Stimulated activated CD8-positive, alpha-beta memory T cell treated with anti-CD3 and anti-CD28 coated beads, Interleukin-4, amount 100 ng/mL, for 1 hour (primary cell): ENCODE measurements at places on chromosomes 4 and X.

- DNase-seq: no peak
These were observed 33.5 kb upstream of the CYP2U1 start for GRCh38 chr4:107897823-107898222.

- DNase-seq: no peak
These were observed 5.5 kb upstream of the TMEM255A start for GRCh38 chrX:120316587-120317283.

GRCh38 chr4:40489961-40490360 lies 139.7 kb downstream of the RBM47 start:
- DNase-seq: no peak

DNA sequence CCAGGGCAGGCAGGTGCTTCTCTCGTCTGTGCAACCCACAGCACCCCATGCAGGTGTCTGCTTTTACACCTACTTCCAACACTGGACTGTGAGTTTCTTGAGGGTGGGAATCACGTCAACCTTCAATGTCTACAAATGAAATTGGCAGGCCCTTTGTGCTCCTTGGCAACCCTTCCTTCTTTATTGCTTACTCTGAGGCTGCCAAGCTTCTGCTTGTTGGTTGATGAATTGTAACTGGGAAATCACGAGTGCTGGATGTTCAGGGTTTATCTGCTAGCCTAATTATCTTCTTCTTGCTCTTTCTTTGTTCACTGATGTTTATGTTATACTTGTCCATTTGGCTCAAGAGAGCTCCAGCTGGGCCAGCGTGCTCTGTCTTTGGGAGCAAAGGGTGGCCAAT lies 2.5 kb upstream of the DGAT2L6 start:
- DNase-seq: no peak

DNA sequence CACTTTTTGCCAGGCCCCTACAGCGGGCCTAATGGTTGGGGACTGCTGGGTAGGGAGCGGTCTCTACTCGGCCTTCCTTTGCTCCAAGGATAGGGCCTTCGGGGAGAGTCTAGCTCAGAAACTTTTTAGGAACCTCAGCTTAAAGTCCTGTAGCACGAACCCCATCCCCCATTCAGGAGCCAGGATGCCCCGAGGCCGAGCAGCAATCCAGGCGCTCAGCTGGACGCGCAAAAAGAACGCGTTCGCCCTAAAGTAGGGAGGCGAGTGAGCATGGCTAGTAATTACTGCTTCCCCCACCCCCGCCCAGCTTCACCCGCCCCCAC lies 9.7 kb downstream of the POU4F2 start:
- no peak for DNase-seq

DNA sequence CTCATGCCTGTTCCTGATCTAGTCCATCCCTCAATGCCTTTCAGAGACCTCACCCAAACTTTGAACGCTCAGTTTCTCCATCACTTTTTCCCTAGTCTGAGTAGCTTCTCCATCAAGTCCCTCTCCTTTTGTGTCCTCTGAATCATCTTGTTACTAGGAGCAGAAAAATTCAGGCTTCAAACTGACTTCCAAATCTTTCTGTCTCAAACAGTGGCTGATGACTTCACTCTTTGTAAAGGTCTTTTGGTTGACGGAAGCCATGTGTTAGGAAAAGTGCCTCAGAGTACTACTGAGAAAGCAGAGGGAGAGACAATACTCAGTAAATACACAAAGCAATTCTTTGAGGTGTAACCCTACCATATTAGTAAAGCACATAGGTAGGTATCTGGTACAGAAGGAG lies 65.7 kb upstream of the CAMK2D start:
- DNase-seq: no peak

GRCh38 chr4:140242357-140243277 lies 88.6 kb upstream of the MAML3 start:
- no peak for DNase-seq

- DNase-seq: no peak
These were observed 839 bp downstream of the STK26 start for GRCh38 chrX:132023896-132024386.

DNA sequence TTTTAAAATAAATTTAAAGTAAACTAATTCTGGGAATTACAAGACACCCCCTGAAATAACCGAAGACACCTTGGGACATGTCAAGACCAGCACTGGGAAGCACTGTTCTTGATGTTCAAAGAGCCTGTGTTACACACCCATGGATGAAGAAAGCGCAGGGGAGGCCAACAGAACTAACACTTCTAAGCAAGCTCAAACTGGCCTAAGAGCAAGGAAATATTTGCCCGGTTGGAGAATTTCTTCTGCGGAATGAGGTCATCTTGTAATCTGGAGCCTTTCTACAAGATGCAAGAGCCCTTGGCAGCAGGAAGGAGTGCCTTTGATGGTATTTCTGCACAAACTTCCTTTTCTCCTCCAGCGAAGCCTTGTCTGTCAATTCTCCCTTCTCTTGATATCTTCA lies 9.3 kb upstream of the EFHC2 start:
- DNase-seq: no peak

DNA sequence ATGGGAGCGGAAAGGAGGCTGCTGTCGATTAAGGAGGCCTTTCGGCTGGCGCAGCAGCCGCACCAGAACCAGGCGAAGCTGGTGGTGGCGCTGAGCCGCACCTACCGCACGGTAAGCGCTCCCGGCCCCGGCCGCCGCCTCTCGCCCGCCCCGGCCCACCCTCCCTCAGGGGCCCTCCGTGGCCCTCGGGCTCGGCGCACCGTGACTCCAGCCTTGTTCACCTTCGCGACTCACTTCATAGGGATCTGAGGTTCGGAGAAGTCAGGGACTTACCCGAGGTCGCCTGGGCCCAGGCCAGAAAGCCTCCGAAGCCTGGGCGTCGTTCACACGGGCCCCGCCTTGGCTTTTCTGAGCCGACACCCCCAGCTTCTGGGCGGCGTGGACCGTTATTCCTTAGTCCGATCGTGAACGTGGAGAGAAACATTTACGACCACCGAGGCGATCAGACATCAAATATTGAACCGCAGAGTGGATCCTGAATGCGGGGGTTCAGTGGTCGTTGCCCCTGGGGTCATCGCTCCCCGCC lies 362 bp downstream of the NCAPG start:
- no peak for DNase-seq

DNA sequence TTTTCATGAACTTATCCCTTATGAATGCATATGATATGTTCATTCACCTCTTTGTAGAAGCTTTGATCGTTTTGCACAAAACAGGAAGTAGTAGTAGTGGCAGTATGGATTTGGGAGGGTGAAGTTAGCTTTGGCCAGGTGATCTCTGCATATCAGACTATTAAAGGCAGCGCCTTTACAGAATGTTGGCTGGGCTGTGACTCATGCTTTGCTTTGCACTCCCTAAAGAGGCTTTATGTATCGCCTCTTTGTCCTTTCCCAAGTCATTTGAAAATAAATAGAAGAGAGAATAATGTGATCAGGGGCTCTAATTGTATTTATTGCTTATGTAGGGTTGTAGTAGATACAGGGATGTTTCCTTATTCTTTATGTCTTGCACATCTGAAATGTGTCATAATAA lies 50.4 kb downstream of the SHROOM3 start:
- no peak for DNase-seq

DNA sequence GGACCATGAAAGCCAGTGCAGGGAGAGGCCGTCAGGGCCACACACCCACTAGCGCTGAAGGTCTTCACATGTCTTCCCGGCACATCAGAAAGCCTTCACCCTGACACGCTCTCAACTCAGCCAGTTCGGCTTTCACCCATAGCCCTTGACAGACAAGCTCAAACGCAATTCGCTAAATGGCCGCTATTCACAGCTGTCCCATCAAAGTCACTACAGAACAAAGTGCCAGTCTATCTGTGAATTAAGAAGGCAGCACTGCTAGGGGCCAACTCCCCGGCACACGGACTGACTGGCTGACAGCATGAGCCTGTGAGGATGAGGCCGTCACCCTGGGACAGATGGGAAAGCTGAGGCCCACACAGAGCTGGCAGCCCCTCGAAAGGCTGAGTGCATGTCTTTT lies 45.7 kb downstream of the ACOX3 start:
- DNase-seq: no peak

- DNase-seq: no peak
These were observed 93.2 kb downstream of the SCD5 start for GRCh38 chr4:82705169-82705927.

GRCh38 chr4:53653484-53654053 lies 62.3 kb upstream of the LNX1 start:
- no peak for DNase-seq

GRCh38 chr4:139735381-139736273 lies 70.0 kb downstream of the MGST2 start:
- DNase-seq: no peak

GRCh38 chrX:10902001-10902400 lies 209.1 kb upstream of the HCCS start:
- no peak for DNase-seq

GRCh38 chrX:134600714-134601113 lies 57.6 kb downstream of the PLAC1 start:
- DNase-seq: no peak

DNA sequence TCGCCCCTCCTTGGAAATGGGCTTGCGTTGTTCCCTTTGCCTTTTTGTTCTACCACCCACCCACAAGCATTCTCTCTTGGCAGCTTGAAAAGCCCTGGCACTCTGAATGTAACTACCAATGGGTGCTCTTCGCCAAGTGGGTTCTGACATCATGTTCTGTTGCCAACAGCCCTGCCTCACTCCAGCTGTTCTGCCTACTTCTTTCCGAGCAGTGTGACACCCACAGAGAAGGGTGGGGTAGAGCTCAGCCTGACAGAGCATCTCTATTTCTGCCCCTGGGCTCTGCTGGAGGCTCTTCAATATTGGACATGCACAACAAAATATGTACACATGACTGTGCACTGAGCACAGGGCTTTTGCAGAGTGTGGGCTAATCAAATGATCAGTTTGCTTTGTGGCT lies 15.6 kb upstream of the EXOSC9 start:
- no peak for DNase-seq

- no peak for DNase-seq
These were observed 34.2 kb downstream of the DCK start for GRCh38 chr4:71027611-71028010.

DNA sequence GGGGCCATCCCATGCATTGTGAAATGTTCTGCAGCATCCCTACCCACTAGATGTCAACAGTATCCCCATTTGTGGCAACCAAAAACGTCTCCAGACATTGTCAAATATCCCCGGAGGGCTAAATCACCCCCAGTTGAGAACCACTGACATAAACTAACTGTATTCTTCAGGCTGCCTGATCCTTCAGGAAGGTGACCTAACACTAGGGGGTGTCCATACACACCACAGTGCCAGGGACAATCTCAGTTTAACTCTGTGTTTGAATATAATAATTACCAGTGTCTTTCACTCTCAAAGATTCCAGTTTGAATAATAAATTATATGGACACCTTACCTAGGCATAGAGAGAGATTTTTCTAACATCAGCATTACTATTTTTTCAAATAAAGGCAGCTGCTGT lies 6.4 kb downstream of the ACE2 start:
- no peak for DNase-seq

DNA sequence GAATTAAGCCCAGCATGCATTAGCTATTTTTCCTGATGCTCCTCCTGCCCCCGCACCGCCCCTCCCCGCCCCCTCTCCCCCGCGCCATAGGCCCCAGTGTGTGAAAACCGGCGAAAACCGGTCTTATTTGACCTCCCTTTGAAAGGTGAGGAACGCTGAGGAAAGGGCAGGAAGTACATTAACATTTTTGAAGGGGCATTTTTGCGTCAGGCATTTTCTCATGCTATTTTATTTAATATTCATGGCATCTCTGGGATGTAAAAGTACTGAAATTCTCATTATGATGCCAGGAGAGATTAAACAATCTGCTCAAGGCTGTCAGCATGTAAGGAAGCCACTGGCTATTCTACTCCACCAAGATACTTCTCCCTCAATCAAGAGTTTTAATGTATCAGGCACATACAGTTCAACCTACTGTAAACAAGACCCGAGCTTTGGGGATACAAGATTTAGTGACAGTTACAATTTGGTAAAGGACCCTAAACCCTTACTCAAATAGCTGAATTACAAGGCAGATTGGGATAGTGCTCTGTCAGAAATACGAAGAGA lies 1.2 kb upstream of the NMU start:
- no peak for DNase-seq
